ENCODE measurements at places on chromosomes 4 and X. TPM values are rescaled to one million over a fixed set of nuclear protein-coding genes. Genes with fewer than 3 reads are reported as not detected.
A peak's percentile ranks its signal among the peaks of the same experiment; 100 is the strongest.

WAS gene
- 0.22 TPM for total RNA-seq

- peak; percentile 98 for DNase-seq
These were observed 126.7 kb upstream of the AMOT start for GRCh38 chrX:112967341-112967740.

- no peak for DNase-seq
These were observed 70.5 kb upstream of the MXD4 start for GRCh38 chr4:2332201-2332975.

DNA sequence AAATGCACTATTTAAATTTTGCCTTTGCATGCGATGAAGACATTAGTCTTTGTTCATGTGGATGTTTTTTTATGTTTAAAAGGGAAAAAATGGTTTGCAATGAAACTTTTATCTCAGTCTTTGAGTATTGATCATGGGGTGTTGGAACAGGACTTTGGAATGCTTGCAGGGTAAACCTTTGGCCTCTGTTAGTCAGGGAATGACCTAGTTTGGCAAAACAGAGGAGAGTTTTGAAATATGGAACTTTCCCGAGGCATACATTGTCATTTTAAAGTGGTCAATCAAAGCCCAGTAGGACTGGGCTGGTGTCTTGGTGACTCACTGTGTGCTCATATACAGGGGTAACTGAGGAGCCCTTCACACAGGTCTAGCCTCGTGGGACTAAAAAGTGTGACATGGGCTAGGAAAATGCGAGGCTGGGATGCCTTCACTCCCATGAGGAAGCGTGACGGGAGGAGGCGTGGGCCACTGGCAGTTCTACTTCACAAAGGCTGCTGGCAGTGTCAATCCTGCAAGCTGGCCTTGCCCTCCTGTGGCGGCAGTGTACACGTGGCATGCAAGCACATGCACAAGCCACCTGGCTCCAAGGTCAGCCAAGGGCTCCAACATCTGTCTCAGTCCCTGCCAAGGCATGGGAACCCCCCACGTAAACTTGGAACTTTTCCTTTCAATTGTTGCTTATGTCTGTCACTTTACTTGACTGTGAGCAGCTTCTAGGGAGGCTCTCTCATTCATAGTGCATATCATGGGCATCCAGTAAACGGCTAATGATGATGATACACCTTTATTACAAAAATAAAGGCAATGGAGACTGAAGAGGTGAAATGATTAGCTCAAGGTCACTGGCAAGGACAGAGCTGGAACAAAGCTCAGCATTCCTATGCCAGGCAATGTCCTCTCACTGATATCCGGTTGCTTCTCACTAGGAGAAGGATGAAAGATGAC, 5.2 kb upstream of the F11 start:
- DNase-seq, result no peak

DNA sequence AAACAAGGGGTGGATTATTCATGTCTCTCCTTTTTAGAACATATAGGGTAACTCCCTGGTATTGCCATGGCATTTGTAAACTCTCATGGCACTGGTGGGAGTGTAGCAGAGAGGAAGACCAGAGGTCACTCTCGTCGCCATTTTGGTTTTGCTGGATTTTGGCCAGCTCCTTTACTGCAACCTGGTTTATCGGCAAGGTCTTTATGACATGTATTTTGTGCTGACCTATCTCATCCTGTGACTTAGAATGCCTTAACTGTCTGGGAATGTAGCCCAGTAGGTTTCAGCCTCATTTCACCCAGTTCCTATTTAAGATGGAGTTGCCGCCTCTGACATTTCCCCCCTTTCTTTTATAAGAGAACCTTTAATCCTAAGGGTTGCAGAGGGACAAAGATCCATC, 45.8 kb downstream of the MGST2 start:
- DNase-seq, result no peak

GRCh38 chr4:154506253-154506652, 14.7 kb upstream of the DCHS2 start:
- no peak for DNase-seq

DNA sequence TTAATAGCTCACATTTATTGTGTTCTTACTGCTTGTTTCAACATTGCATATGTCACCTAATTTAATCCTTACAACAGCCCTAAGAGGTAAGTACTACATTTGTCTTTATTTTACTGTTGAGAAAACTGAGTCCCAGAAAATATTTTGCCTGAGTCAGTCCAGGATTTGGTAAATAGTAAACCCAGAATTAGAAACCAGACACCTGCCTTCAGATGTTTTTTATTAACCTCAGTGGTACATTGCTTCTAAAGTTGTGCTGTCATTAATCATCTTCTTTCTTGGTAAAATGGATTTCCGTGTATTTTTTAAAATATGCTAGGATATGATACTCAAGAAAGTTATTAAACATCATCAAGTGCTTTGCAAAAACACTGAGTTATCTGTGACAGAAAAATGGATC, 31.4 kb downstream of the USP53 start:
- DNase-seq, result no peak

DNA sequence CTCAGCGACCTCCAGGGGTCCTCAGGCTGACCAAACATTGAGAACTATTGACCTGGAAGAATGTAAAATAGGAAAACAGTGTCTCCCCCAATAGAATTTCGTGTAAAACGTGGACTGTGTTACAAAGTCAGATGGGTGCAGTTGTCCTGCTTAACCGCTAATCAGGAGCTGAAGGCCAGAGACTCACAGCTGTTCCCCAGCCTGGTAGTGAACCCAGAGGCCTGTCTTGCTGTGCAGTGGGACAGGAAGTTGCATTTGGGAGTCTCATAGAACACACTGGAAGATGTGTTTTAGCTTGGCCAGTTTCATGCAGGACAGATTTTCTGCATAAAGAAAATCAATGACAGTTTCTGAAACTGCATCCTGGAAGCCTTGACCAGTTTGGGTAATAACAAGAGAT, 151.5 kb downstream of the PTTG2 start:
- no peak for DNase-seq

DNA sequence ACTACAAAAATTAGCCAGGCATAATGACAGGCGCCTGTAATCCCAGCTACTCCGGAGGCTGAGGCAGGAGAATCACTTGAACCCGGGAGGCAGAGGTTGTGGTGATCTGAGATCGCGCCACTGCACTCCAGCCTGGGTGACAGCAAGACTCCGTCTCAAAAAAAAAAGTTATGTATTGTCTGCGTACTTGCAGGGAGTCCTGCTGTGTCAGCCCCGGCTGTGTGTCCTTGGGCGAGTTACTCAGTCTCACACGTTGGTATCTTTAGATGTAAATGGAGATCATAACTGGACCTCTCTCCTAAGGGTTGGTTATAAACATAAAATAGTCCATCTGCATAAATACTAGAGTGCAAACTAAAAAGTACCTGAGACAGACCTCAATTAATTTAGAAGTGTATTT, 22.7 kb upstream of the TBC1D14 start:
- no peak for DNase-seq

DNA sequence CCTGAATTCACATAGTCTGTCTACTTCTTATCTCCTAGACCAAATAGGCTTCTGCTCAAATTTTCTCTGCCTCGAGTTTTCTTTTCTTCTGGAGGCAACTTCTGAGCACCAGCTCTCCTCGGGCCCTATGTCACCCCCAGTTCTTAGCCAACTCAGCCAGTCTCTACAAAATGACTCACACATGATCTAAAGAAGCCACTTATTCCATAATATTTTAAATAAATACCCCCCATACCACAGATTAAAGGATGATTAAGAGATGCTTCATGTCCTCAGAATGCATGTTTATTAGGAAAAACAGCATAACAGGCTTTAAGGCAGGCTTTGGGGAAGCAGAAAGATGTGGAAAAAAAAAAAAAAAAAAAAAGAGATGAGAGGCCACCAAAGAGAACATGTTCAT, 36.6 kb upstream of the DDX53 start:
- no peak for DNase-seq

DNA sequence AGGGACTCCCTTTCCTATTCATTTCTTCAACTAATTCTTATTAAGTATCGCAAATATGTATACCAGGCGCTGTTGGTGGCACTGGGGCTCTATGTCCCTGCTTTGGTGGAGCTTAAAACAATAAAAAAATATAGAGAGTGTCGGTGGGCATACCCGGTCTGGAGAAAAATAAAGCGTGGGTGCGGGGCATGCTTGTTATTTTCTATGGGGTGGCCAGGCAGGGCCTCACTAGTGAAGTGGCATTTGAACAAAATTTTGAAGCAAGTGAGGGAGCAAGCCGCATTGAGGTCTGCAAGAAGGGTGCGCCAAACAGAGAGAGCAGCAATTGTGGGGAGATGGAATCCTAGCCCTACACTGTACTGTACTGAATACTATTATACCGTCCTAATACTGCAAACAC, 565 bp upstream of the IDS start:
- DNase-seq, result no peak

DNA sequence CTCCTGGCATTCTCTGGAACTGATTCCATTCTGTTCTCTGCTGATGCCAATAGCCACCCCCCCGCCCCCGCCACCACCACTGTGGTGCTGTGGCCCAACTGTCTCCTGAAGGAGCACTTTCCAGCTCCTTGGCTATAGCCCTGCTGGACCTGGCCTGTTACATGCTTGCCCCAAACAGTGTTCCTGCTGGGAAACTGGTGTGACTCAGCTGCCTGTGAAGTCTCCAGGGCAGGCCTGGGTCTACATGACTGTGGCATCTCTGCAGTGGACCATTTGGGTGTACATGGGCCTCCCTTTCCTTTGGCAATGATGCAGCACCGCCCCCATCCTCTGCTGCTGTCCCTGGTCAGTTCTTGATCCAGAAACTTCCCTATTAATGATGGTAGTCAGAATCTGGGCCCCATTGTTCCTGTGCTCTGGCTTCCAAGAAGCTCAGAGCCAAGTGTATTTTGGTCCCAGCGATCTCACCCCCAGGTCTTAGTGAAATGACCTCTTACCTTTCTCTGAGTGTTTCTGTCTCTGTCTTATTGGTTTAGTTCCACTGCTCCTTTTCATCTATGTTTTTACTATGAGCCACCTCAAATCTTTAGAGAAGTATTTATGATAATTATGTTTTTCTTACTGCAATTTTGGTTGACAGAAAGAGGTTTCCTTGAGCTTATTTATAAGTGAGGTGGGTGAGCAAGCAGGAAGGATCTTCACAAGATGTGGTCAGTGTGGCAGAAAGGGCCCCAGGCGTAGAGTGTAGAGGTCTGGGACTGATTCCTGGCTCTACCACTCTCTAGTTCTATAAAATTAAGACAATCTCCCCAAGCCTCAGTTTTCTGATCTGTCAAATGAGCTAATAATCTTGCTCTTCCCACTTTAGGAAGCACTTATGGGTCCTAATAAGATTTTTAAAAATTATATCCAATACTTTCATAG, 210.7 kb upstream of the EOLA2 start:
- peak; percentile 33 for DNase-seq

GRCh38 chrX:55109306-55109705, 20.5 kb downstream of the PAGE2 start:
- no peak for DNase-seq

DNA sequence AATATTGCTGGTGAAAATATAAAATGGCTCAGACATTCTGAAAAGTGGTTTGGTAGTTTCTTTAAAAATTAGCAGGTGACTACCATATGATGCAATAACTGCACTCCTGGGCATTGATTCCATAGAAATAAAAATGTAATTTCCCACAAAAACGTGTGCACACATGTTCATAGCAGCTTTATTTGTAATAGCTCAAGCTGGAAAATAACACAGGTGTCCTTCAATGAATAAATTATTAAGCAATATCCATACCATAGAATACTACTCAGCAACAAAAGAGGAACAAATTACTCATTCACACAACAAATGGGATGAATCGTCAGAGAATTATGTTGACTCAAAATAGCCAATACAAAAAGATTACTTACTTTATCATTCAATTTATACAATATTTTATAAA, 893.7 kb upstream of the SLIT2 start:
- DNase-seq, result no peak

MAGEA8 gene
- total RNA-seq, result not detected

- peak; percentile 4 for DNase-seq
These were observed 508.1 kb upstream of the ARX start for GRCh38 chrX:25523574-25524540.

TRAPPC2 gene
- total RNA-seq, result 18.5 TPM

DNA sequence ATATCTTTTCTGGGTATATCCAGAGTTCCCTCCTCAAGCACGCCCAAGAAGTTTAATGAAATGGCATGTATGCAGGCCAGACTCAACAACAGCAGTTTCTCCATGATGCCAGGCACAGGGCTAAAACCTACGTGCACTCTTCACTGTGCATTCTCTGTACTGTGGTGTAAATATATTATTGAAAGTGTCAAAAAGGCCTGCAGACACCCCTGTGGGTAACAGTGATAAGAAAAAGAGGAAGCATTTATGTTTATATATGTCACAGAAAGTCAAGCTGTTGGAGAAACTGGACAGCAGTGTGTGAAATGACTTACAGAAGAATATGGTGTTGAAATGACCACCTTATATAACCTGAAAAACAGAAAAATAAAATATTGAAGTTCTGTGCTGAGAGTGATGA, 29.6 kb upstream of the DCAF8L1 start:
- DNase-seq, result no peak

CTSO gene
- 4.8 TPM for total RNA-seq

DNA sequence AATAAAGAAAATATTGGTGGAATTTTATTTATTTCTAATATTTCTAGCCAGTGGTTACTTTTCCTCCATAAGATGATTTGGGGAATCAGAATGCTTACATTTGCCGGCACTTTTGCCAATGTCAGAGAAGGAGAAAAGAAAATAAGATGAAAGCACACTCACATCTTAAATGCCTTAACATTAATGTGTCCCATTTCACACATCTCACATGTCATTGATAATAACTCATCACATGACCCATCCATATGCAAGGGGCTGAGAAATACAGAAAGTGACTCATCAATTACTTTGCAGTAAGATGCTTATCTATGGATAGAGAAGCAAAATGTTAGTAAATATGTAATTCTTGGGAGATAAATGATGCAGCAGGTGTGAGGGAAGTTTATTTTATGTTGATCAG, 1531.0 kb downstream of the PCDH7 start:
- no peak for DNase-seq

- no peak for DNase-seq
These were observed 329.4 kb downstream of the KLHL4 start for GRCh38 chrX:87846956-87847355.

ARX gene
- total RNA-seq, result not detected

DNA sequence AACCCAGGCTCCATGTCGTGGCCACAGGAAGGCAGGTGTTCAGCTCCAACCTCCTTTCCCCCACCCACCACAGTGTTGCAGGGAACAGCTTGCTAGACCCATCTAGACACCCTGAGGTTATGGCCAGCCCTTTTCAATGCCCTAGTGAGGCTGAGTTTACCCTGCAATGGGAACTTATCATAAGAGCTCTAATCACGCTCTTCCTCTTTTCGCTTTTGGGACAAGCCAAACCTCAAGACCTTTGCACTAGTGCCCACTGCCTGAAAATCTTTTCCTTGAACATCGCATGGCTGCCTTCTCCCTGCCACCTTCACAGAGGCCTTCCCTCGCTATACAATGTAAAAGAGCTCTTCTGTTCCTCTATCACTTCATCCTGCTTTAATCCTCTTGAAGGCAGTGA, 2.4 kb upstream of the FGFBP2 start:
- DNase-seq, result no peak
